ENCODE measurements at places on chromosomes 2 and 18. TPM values are rescaled to one million over a fixed set of nuclear protein-coding genes. Genes with fewer than 3 reads are reported as not detected.

DSG3 gene
- 0.16 TPM for total RNA-seq

BUB1 gene
- 7.8 TPM for total RNA-seq

GKN2 gene
- not detected for total RNA-seq

DUSP19 gene
- 19.3 TPM for total RNA-seq

RTKN gene
- total RNA-seq, result 6.7 TPM

KLHL30 gene
- 0.16 TPM for total RNA-seq

MOGAT1 gene
- total RNA-seq, result not detected

ANKAR gene
- total RNA-seq, result 55.4 TPM

SLC20A1 gene
- total RNA-seq, result 34.2 TPM

MEP1B gene
- total RNA-seq, result 0.78 TPM

RHBDD1 gene
- 89.4 TPM for total RNA-seq

AKAIN1 gene
- total RNA-seq, result 3.6 TPM

Measured in occipital lobe (tissue), 3 donors.